Fibroblast of villous mesenchyme (primary cell): ENCODE measurements at places on chromosomes 5 and 9. TPM values are rescaled to one million over a fixed set of nuclear protein-coding genes. Genes with fewer than 3 reads are reported as not detected.
A peak's percentile ranks its signal among the peaks of the same experiment; 100 is the strongest.

Gene MARVELD2
- total RNA-seq = 2.3 and 3.9 TPM in 2 replicates

DNA sequence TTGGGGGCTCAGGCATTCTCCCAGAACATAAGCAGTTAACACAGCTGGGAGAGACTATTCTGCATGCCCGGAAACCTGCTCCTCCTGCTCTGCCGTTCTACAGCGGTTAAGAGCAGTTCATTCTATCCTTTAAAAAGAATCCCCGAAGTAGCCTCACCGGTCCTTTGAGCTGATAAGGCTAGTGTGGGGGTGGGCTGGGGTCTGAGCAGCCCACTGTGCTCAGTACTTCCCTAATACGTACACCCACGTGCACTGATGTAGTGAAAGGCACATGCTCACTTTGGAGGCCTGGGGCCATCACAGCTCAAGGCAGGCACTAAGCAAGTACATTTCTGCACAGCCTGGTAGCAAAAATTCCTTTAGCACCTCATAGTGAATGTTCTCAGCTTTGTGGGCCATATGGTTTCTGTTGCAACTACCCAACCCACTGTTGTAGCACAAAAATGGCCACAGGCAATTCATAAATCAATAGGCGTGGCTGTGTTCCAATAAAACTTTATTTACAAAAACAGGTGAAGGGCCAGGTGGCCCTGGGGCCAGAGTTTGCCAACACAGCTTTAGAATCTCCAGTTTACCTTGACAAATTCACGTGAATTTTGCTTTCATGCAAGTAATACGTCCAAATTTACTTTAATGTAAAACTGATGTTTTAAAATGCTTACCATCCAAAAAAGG is 136.4 kb downstream of the ZNF354C start:
- no peak for DNase-seq

- DNase-seq = no peak
These were observed 145.4 kb upstream of the IER5L start for GRCh38 chr9:129323376-129323998.

DNA sequence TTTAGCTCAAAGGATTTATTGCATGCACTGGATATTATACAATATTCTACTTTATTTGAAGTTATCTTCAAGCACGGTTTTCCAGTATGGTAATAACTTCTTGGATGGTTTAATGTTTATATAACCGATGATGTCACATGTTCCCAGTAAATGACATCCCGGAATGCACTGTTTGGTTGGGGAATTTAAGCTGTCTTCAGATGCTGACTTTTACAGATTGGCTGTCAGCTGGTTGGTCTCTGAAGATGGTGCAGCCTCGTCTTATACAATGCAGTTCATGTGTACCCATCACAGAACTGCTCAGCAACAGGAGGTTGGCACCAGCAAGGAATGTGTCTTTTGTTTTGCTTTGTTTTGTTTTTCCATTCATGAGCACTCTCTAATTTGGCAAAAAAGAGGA is 143.8 kb downstream of the PRKACG start:
- DNase-seq = no peak

GRCh38 chr5:15938186-15938585 is 241.4 kb downstream of the MARCHF11 start:
- DNase-seq = no peak

GRCh38 chr5:76714751-76715485 is 1.0 kb upstream of the F2R start:
- DNase-seq = peak; percentile 42

DNA sequence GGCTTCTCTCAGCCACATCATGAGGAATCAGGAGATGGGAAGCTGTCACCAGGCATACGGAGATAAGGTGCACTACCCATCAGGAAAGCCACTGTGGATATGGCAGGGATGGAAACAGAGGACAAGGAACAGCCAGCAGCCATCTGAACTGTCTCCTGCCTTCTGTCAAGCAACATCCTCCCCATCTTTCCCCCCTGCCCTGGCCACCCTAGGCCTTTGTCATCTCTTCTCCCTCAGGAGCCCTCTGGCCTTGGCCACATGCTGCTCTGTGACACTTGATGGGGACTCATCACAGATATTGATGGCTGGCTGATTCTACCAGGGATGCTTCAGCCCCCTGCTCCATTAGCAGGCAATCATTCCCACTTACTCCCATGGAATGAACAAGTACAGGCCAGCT is 21.1 kb upstream of the MEIKIN start:
- DNase-seq = no peak

DNA sequence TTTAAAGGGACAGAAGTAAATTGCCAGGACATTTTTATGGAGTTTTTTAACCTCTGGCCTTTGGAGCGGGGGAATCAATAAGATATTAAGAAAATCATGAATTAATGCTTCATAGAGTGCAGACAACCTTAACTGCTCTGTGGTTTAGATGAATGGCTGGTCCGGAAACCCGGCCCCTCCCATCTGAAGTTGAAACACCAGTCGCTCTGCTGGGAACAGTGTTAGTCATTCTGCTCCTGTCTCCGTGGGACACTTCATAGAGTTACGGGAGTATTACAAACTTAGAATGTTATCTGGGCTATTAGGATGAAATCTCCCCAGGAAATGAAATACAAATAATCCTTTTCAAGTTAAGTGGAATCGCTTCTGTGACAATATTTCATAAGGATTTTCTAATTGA is 110.1 kb upstream of the IRX2 start:
- DNase-seq = no peak
